Immature natural killer cell (primary cell): ENCODE measurements at places on chromosomes 4 and X.

GRCh38 chrX:19065535-19065934 lies 56.7 kb downstream of the ADGRG2 start:
- H3K4me3 ChIP-seq, result no peak overlapping the region
- H3K36me3 ChIP-seq, result no peaks in the 10 kb centered on the region
- H3K27me3 ChIP-seq, result peaks cover 2% of the 10 kb centered on the region
- H3K27ac ChIP-seq, result no peak overlapping the region

GRCh38 chrX:1676866-1677265 lies 62.0 kb downstream of the ASMT start:
- no peak overlapping the region for H3K4me3 ChIP-seq
- DNase-seq, result no peak
- peaks cover 18% of the 10 kb centered on the region for H3K4me1 ChIP-seq
- peaks cover 3% of the 10 kb centered on the region for H3K36me3 ChIP-seq

DNA sequence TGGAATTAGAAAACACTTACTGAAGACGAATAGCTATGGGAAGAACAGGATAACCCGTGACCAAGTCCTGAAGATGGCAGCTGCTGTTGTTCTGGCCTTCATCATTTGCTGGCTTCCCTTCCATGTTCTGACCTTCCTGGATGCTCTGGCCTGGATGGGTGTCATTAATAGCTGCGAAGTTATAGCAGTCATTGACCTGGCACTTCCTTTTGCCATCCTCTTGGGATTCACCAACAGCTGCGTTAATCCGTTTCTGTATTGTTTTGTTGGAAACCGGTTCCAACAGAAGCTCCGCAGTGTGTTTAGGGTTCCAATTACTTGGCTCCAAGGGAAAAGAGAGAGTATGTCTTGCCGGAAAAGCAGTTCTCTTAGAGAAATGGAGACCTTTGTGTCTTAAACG lies 2.4 kb downstream of the AGTR2 start:
- H3K27ac ChIP-seq, result no peak overlapping the region
- H3K27me3 ChIP-seq, result no peaks in the 10 kb centered on the region
- no peaks in the 10 kb centered on the region for H3K4me1 ChIP-seq
- H3K36me3 ChIP-seq, result no peaks in the 10 kb centered on the region
- DNase-seq, result no peak

GRCh38 chrX:139429913-139430312 lies 100.6 kb upstream of the F9 start:
- no peaks in the 10 kb centered on the region for H3K36me3 ChIP-seq
- DNase-seq, result no peak
- peaks cover 2% of the 10 kb centered on the region for H3K27me3 ChIP-seq
- no peak overlapping the region for H3K27ac ChIP-seq

DNA sequence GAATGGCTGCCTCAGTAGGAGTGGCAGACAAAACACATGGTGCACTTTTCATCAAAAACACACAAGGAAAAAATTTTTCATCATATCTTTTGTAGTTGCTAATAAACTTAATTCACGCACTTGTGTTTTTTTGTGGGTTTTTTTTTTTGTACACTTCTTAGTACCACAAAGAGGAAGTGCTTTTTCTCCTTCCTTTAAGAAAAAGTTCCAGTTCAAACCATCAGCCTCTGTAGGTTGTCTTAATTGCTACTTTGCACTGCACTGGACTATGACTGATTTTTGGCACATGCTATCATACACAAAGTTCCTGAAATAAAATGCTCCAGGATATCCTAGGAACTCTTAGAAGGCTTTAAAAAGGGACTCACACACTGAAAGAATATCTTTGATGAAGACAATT lies at the start of gene PHEX:
Gene PHEX (plus strand): TSS at position 242 of the 400 bp plus-strand sequence. CDS start 681 bp downstream, outside the sequence.
- no peak within 1 kb of the TSS for H3K27ac ChIP-seq
- no peak for DNase-seq
- H3K4me1 ChIP-seq, result no peaks in the 10 kb centered on the region
- peaks cover 3% of the 10 kb centered on the region for H3K27me3 ChIP-seq

- no peaks in the 10 kb centered on the region for H3K36me3 ChIP-seq
- H3K4me3 ChIP-seq, result no peak overlapping the region
- H3K4me1 ChIP-seq, result no peaks in the 10 kb centered on the region
Measured at GRCh38 chr4:172962564-172963353, 205.9 kb upstream of the GALNT7 start.

- H3K27me3 ChIP-seq, result peaks cover 2% of the 10 kb centered on the region
- no peak overlapping the region for H3K27ac ChIP-seq
- no peaks in the 10 kb centered on the region for H3K4me1 ChIP-seq
- H3K36me3 ChIP-seq, result no peaks in the 10 kb centered on the region
Measured at GRCh38 chr4:3779509-3779908, 13.3 kb downstream of the ADRA2C start.

GRCh38 chr4:97185233-97185632 lies 958.0 kb downstream of the STPG2 start:
- H3K27me3 ChIP-seq, result no peaks in the 10 kb centered on the region
- no peak overlapping the region for H3K4me3 ChIP-seq
- peaks cover 3% of the 10 kb centered on the region for H3K36me3 ChIP-seq
- no peak overlapping the region for H3K27ac ChIP-seq

DNA sequence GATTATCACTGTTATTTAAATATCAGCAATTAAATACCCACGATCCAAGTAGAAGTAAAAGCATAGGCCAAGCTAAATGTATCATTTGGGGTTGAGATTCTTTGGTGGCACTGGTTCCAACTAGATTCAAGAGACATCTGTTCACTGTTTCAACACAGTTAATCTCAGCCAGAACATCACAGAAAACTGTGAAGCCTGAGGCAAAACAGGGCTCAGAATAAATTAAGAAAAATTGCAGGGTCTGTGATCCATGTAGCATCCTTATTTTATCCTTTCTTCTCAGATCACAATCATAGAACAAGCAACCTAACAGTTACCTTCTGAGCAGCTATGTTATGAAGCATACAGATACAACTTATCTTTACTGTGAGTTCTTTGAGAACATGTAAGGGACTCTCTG lies 23.7 kb downstream of the YTHDC1 start:
- peaks cover 7% of the 10 kb centered on the region for H3K4me1 ChIP-seq
- DNase-seq, result no peak
- peak overlapping the region; percentile 62 for H3K27ac ChIP-seq
- no peaks in the 10 kb centered on the region for H3K27me3 ChIP-seq

- H3K27me3 ChIP-seq, result no peaks in the 10 kb centered on the region
- no peak overlapping the region for H3K4me3 ChIP-seq
- no peak for DNase-seq
- no peaks in the 10 kb centered on the region for H3K36me3 ChIP-seq
- no peaks in the 10 kb centered on the region for H3K4me1 ChIP-seq
Measured at GRCh38 chr4:56127716-56128115, 179.0 kb downstream of the CEP135 start.

DNA sequence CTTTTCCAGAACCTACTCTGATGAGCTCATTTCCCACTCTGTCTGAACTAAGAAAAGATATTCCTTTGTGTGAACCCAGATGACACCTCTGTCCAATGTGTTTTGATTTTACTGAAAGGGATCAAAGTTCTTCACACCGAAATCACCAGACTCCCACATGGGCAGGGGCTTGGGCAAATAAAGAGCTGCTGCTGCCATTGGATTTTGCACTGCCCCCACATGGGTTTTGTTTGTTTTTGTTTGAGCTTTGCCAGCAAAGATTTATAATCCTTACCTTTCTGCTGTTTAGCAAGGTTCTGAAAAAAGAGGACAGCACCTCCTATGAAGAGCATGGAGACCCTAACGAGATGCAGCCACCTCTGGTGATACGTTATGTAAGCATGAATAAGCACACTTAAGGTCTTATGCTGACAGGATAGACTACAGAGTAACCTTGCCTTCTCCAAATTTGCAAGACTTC lies 44.3 kb downstream of the HSD17B13 start:
- no peak for DNase-seq
- peaks cover 2% of the 10 kb centered on the region for H3K27me3 ChIP-seq
- no peaks in the 10 kb centered on the region for H3K36me3 ChIP-seq
- H3K4me3 ChIP-seq, result no peak overlapping the region

- H3K36me3 ChIP-seq, result peaks cover 15% of the 10 kb centered on the region
- H3K27me3 ChIP-seq, result peaks cover 2% of the 10 kb centered on the region
Measured at GRCh38 chrX:21847342-21847741, 7.9 kb downstream of the MBTPS2 start.

GRCh38 chr4:172997856-172998255 lies 170.8 kb upstream of the GALNT7 start:
- no peaks in the 10 kb centered on the region for H3K36me3 ChIP-seq
- no peak for DNase-seq
- no peaks in the 10 kb centered on the region for H3K4me1 ChIP-seq
- no peaks in the 10 kb centered on the region for H3K27me3 ChIP-seq
- no peak overlapping the region for H3K27ac ChIP-seq

- no peaks in the 10 kb centered on the region for H3K36me3 ChIP-seq
- H3K4me3 ChIP-seq, result no peak overlapping the region
- no peak overlapping the region for H3K27ac ChIP-seq
- peaks cover 4% of the 10 kb centered on the region for H3K27me3 ChIP-seq
Measured at GRCh38 chrX:96379951-96380350, 304.7 kb upstream of the DIAPH2 start.

DNA sequence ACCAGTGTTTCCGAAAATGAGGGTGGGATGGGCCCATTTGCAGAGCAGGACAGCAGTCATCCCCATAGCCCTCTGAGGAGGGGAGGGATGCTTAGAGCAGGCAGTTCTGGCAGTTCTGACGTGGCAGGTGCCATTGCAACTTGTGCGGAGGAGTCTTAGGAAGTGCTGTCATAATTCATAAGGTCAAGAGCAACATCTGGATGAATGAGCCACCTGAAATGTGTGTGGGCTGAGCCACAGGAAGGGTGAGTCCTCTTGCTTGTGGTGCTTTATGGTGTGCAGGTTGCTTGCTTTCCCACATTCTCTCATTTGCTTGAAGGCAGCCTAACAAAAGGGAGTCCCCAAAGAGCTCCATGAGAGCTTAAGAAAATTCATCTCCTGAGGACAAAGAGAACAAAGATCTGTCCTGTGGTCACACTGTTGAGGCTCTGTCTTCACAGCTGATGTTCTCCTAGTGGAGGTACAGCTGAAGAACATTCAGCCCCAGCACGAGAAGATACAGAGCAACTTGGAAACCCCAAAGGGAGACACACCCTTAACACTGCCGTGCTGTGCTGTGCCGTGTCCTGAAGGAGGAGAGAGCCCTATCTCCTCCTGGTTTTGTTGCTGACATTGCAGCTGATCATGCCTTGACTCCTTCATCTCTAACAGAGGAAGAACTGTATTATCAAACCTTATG lies 60.3 kb downstream of the DLG3 start:
- peak overlapping the region; percentile 27 for H3K27ac ChIP-seq
- no peak overlapping the region for H3K4me3 ChIP-seq
- no peaks in the 10 kb centered on the region for H3K4me1 ChIP-seq
- H3K36me3 ChIP-seq, result no peaks in the 10 kb centered on the region
- DNase-seq, result no peak

DNA sequence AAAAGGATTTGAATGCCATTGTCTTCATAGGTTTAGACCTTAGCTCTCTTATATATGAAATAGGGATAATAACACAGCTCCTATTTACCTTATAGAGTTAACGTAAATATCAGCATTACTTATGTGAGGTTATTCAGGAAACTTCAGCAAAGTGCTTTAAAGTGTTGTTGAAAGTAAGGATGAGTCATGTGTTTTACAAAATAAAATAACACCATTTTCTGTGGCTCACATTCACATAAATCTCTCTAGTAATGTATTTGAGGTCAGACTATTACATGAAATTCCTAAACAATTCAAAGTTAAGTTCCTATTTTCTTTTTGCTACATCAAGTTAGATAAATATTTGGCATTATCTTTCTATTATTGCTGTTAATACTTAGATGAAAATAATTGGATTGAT lies 2.9 kb downstream of the GNRHR start:
- H3K27ac ChIP-seq, result no peak overlapping the region
- H3K27me3 ChIP-seq, result no peaks in the 10 kb centered on the region
- no peaks in the 10 kb centered on the region for H3K4me1 ChIP-seq

DNA sequence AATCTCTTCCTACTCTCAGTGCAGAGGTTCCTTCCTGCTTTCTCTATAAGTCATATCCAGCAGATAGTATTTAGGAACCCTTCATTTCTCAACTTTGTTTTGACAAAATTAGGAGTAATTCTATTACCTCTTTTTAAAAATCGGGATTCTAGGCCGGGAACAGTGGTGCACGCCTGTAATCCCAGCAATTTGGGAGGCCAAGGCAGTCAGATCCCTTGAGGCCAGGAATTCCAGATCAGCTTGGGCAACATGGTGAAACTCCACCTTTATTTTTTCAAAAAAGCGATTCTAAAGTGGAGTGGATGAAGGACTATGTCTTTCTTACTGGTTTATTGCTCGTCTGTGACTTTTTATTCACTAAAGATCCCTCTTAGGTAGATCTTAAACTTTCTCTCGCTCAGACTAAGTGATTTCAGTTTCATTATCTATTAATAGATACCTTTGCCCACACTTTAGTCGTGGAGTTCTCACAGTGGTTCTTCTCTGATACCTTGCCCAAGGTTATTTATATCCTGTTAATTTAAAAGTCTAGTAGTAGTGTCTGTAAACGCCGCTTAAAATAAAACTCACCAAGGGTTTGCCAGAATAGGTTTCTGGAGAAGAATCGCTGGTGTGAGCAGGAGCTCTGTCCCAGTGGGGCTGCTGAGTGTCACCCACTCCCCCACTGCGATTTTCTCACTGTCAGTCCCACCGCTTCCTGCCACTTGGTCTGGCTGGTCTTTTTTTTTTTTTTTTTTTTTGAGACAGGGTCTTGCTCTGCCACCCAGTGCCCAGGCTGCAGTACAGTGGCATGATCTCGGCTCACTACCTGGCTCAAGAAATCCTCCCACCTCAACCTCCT lies 27.0 kb upstream of the TMEM131L start:
- H3K36me3 ChIP-seq, result no peaks in the 10 kb centered on the region
- H3K4me1 ChIP-seq, result peaks cover 51% of the 10 kb centered on the region
- peak; percentile 72 for DNase-seq
- H3K4me3 ChIP-seq, result peak overlapping the region; percentile 92
- peak overlapping the region; percentile 82 for H3K27ac ChIP-seq

GRCh38 chr4:152501846-152502536 lies 33.9 kb downstream of the FBXW7 start:
- peaks cover 17% of the 10 kb centered on the region for H3K4me1 ChIP-seq
- no peaks in the 10 kb centered on the region for H3K36me3 ChIP-seq
- H3K27me3 ChIP-seq, result no peaks in the 10 kb centered on the region
- no peak overlapping the region for H3K4me3 ChIP-seq
- no peak for DNase-seq
- H3K27ac ChIP-seq, result no peak overlapping the region

DNA sequence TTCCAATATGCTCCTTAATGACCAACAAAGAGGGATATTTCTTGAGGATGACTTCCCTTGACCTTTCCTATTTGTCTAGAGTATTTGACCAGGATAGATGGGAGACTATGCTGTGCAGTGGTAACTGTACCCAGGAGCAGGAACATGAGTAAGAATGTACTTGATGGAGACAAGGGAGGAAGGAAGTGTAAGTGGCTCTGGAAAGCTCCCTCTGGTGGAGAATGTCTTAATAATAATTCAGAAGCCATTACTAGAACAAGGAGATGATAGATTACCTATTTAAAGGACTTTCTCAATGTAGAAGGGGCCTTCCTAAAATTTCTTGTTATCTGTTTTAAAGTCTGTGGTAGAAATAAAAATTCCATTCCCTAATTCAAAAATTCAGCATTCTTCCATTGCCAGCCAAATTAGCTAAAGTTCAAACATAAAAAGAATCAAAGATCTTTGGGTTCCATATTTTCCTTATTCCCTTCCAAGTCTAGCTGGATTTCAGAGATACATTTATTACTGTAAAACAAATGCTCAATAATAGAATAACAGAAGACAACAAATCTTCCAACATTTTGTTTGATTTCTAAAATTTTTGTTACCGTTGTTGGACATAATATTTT lies 83.8 kb downstream of the GRID2 start:
- no peak overlapping the region for H3K27ac ChIP-seq
- no peak overlapping the region for H3K4me3 ChIP-seq
- no peaks in the 10 kb centered on the region for H3K27me3 ChIP-seq
- no peak for DNase-seq
